ENCODE measurements at places on chromosomes 4 and X. TPM values are rescaled to one million over a fixed set of nuclear protein-coding genes. Genes with fewer than 3 reads are reported as not detected.

- no peaks in the 10 kb centered on the region for H3K27me3 ChIP-seq
- no peaks in the 10 kb centered on the region for H3K36me3 ChIP-seq
- H3K27ac ChIP-seq, result peak overlapping the region; percentile 57
- no peak for DNase-seq
- no peak overlapping the region for H3K4me3 ChIP-seq
- peaks cover 44% of the 10 kb centered on the region for H3K4me1 ChIP-seq
These were observed 518.0 kb downstream of the RPA4 start for GRCh38 chrX:97401586-97402136.

DNA sequence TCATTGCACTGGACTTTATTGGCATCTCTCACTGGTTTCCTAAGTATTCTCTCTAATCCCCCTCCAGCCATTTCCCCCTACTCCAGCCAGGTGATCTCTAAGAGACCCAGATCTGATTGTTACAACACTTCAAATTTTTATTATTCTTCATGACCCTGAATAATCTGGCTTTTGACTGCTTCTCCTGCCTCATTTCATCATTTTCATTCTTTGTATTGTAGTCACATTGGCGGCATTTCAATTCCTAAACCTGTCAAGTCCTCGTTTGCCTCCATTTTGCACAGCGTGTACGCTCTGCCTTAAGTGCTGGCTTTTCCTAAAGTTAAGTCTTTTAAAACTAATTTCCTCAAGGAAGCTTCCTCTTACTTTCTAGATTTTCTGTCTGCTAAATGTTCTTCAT is 31.6 kb downstream of the UBE2K start:
- no peak for DNase-seq
- peaks cover 40% of the 10 kb centered on the region for H3K4me1 ChIP-seq
- H3K27ac ChIP-seq, result peak overlapping the region; percentile 42
- no peaks in the 10 kb centered on the region for H3K27me3 ChIP-seq
- H3K4me3 ChIP-seq, result no peak overlapping the region

GRCh38 chrX:13051529-13052172 is 7.2 kb upstream of the FAM9C start:
- peaks cover 15% of the 10 kb centered on the region for H3K36me3 ChIP-seq
- H3K4me1 ChIP-seq, result peaks cover 73% of the 10 kb centered on the region
- H3K27ac ChIP-seq, result peak overlapping the region; percentile 88
- no peak overlapping the region for H3K4me3 ChIP-seq
- no peak for DNase-seq

DNA sequence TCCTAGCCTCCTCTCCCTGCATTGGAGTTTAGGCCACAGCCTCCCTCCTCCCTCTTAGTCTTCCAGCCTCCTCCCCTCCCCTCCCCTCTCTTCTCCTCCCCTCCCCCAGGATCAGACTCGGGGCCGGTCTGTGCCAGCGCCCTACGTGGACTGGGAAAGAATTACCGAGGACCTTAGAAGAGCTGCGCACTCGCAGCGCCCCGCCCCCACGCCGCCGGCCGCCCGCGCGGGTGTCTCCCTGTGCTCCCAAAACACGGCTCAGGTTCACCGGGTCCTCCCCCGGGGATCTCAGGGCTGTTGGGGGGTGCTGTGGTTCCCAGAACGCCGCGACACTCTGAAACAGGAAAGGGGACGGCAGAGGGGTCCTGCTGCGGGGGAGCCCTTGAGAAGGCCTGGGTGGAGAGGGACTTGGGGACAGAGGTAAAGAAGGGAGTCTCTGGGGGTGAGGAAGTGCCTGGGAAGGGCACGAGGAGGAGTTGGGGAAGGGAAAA is 122.3 kb upstream of the TBL1X start:
- peak; percentile 32 for DNase-seq
- peak overlapping the region; percentile 42 for H3K27ac ChIP-seq
- no peaks in the 10 kb centered on the region for H3K27me3 ChIP-seq
- no peaks in the 10 kb centered on the region for H3K36me3 ChIP-seq
- H3K4me1 ChIP-seq, result peaks cover 26% of the 10 kb centered on the region

- no peaks in the 10 kb centered on the region for H3K36me3 ChIP-seq
- H3K27me3 ChIP-seq, result no peaks in the 10 kb centered on the region
- DNase-seq, result no peak
- no peak overlapping the region for H3K27ac ChIP-seq
These were observed 26.6 kb upstream of the HS3ST1 start for GRCh38 chr4:11455201-11455835.

TXK gene
- total RNA-seq, result 23.5 TPM

MAGEA10 gene
- not detected for total RNA-seq

IL1RAPL2 gene
- not detected for total RNA-seq

ZCCHC12 gene
- total RNA-seq, result not detected
